DMS79 (cell line): ENCODE measurements at places on chromosomes 11 and 22.

DNA sequence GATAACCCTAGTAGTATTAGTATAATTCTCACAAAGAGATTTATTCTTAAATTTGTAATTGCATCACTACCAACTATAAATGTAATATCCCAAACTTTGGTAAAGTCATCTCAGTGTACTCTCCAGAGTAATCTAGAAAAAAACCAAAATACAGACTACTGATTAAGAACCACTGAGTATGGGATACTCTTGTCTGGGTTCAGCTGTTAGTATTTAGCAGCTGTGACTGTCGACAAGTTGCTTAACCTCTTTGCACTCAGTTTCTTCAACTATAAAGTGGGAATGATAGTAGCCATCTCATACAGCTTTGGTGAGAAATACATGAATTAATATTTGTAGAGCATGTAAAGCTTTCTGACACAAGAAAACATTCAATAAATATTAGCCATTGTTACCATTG, 35.3 kb downstream of the C11orf65 start:
- DNase-seq = no peak

DNA sequence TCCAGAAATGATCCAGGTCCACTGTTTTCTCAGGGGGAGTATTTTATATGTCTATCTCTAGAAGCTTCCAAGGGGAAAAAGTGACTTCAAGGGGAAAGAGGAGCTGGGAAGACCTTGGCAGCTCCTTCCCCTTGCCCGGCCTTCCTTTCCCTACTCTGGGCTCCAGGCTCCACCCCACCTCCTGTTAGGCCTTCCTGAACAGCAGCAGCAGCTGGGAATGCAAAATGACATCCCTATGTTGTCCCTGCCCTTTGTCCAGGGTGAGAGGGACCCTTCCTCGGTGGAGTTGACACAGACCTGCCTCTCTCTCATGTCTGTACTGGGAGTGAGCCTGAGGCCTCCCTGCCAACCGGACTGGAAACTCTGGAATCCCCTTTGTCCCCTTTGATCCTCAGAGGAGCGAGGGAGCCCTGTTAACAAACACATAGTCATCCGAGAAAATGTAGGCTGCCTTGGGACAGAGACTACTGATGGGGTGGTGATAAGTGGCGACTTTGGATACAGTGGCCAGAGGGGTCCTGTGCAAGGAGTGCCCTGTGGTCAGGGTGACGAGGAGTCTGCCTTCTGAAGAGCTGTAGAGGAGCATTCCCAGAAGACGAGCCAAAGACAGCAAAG, 9.0 kb upstream of the MALAT1 start:
- no peak for DNase-seq

- DNase-seq = no peak
Observed at GRCh38 chr22:43205261-43205691, 18.3 kb upstream of the TTLL12 start.

- DNase-seq = no peak
Observed at GRCh38 chr11:106961518-106961917, 56.8 kb downstream of the GUCY1A2 start.

DNA sequence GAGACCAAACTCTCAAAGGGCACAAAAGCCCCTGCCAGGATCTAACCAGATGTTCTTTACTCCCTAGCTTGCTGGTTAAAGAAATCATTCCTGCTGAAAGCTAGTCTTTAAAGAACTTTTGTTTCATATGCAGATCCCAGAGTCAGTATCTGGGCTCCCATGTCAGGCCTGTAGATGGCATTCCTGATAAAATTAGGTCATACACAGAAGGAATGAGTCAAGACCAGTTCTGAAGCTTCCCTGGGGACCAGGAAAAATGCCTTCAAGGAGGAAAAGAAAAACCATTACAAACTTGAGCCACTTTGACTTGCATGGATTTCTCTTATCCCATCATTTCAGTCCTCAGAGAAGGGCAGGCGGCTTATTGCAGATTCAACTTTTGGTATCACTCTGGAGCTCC, 5.9 kb downstream of the DBX1 start:
- DNase-seq = no peak

DNA sequence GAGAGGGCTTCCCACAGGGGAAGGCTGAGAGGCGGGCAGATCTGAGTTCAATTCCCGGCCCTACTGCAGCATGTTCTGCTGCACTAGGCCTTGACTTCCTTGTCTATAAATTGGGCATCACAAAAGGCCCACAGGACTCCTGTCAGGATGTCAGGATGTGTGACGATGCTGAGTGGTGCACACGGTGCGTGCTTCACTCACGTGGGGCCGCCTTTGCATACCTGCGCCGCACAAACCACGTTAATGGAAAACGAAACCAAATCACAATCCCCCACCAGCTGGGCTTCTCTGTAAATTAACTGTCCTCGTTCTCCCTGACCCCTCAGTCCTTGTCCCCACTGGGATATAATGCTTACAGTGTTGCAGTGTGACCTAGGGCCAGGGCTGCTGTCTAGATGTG, 32.3 kb upstream of the TSPAN18 start:
- no peak for DNase-seq

DNA sequence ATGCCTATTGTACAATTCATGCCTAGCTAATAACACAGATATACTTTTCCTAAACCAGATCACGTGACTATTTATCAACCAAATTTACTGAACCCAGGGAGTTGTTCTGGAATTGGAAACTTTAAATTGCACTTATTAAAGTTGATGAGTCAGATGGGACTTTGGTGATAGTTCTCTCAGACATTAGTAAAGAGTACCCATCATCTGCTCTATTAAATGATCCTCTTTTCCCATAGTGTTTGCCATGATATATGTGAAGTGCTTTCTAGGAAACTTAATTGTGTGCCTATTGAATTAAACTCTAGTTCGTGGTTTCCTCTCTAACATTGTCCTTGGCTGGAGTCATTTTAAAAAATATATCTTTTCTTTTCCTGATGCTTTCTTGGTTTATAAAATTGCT, 99.0 kb downstream of the UVRAG start:
- no peak for DNase-seq

GRCh38 chr11:73461335-73461840, 85.2 kb downstream of the RELT start:
- DNase-seq = peak; percentile 61

GRCh38 chr11:122910775-122911174, 28.2 kb downstream of the JHY start:
- DNase-seq = no peak

DNA sequence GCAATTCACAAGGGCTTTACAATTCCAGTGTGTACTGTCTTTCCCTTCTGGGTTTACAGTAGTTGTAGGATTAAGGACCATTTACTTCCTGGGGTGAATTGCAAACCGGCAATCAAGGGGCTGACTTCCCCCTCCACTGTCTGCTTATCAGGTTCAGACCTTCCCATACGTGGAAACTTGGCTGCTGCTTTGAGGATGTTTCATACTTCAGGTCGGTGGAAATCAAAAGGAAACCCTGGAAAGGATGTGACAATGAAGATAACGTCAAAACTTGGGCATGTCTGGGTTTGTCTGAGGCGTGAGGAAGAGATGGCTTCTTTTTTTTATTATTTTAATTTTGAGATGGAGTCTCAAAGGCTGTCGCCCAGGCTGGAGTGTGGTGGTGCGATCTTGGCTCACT, 2.1 kb upstream of the RTCB start:
- no peak for DNase-seq

- DNase-seq = no peak
Observed at GRCh38 chr11:105754716-105755115, 144.8 kb downstream of the GRIA4 start.

GRCh38 chr11:12973528-12974181, 35.5 kb upstream of the RASSF10 start:
- DNase-seq = no peak

- no peak for DNase-seq
Observed at GRCh38 chr11:125081098-125081798, 18.1 kb downstream of the SLC37A2 start.

DNA sequence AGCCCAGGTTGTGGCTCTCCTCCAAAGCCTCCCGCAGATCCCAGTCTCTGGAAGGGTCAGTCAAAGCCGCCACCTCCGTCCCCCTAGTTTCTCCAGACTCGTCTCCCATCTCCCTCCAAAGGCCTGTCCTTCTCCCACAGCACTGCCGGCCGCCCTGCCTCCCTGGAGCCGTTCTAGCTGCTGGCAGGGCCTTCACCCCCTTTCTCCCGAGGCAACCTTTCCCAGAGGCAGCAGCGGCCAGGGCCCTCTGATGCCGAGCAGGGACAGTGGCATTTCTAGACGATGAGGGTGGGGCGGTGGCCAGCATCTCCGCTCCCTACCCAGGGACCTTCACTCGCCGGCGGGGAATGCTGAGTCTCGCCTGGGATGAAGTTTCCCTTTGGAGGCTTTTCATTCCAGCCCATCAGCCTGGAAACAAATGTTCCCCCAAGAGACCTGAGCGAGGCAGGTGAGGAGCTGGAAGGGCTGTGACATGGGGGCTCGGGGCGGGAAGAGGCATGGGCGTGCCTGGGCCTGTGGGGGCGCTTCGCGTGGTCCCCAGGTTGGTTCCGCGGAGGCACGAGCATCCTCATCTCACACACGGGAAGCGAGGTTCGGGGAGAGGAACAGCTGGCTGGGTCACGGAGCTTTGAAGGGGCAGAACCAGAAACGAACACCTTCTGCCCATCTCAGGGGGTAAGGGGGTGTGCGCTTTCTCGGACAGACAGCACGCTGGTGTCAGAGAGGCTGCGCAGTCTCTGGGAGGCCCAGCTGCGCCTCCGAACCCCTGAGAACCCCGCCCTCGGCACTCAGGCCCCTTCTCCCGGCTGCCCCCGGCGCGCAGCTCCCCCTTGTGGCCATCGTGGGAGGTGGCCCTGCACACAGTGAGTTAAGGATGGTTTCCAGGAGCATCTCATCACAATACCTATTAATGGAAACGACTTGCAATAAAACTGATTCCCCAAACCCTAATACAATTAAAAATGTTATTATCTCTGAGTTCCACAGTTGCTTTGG, 18.1 kb upstream of the KLHL35 start:
- DNase-seq = no peak

- DNase-seq = no peak
Observed at GRCh38 chr11:19311308-19312030, 70.7 kb upstream of the E2F8 start.

DNA sequence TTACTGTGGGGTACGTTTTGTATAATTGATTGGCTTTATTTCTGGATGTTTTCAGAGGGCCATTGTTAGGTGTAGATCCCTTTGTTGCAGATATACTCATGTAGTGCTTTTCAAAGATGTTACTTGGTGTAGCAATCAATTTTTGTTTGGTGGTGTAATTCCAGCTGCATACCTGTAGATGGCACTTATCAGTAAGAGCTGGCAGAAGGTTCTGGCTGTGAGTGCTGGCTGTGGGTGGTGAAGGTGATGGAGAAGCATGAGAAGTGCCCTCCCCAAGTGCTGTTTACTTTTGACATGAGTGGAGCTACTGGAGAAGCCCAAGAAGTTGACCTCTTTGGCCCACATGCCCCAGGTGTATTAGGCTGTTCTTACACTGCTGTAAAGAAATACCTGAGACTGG, 1074.9 kb downstream of the FAM181B start:
- no peak for DNase-seq

DNA sequence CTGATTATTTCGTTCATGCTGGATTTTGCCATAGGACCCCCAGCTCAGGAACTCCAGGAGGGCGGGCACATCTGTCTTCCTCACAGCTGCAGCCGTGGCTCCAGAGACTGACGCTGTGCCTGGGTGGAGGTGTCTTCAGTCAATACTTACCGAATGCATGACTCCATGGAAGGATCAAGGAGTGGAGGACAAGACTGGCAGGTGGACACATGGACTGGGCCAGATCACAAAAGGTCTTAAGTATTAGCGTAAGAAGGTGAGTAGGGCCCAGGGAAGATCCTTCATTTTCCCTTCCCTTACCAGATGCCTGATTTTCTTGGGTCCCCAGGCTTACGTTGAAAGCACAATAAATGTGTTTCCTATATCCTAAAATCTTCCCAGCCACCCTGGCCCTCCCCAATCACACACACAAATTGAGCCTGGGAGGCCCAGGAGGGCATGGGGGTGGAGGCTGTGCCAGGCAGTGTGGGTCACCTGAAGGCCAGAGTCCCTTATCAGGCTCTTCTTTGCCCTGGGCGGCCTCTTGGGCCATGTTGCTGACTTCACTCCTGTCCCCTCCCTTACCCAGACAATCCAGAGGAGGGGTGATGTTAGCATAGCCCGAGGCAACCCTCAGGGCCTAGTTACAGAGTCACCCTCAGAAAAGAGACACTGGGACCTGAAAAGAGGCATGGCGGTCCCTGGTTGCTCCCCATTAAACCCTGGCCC, 56.4 kb downstream of the CYTH4 start:
- no peak for DNase-seq

GRCh38 chr11:88105526-88105925, 69.7 kb downstream of the RAB38 start:
- DNase-seq = no peak

GRCh38 chr22:23178512-23179254, 1.6 kb upstream of the BCR start:
- no peak for DNase-seq

- peak; percentile 13 for DNase-seq
Observed at GRCh38 chr11:8408151-8408941, 144.7 kb upstream of the LMO1 start.

DNA sequence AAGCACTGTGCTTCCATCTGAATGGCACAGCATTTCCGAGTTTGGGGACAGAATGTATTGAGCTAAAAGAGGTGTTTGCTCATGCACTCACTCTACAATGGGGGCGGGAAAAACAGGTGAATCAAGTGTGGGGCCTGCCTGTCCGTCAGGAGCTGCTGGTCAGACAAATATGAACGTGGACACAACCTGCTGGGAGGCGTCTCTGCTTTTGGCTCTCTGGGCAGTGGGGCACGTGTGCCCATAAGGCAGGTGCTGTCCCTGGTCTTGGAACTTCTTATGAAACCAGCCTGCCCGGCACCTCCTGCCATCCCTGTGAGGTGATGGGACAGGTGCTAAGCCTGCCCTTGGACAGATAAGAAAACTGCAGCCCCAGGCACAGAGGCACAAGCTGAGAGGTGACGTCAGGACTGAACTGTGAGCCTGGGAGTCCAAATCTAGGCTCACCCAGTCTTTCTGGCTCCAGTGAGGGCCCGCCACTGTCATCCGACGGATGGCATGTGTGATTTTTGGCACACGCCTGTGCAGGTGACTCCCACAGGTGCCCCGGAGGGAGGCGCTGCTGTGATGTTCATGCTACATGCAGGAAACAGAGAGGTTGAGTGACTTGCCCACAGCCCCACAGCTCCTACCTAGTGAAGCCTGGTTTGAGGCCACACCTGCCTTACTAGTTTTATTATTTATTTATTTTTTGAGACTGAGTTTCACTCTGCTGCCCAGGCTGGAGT, 51.6 kb downstream of the SMIM38 start:
- DNase-seq = no peak

- DNase-seq = no peak
Observed at GRCh38 chr22:23547818-23548500, 32.1 kb downstream of the IGLL1 start.

GRCh38 chr22:20402960-20403778, 9.2 kb downstream of the ZNF74 start:
- DNase-seq = no peak

DNA sequence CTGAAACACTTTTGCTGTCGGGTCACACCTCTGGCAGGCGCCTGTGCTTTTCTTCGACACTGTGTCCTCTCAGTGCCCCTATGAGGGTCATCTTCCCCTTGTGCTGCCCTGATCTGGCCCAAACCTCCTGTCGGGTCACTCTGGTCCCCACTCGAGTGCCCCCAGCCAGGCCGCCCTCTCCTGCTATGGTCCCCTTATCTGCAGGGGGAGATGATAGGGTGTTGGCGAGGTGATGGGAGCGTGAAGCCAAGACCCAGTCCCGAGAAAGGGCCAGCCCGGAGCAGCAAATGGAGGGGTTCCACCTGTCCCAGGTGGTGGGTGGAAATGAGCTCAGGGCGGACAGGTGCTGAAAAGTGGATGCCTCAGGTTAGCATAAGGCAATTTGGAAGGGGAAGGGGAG, 9.7 kb downstream of the NADSYN1 start:
- no peak for DNase-seq
